ENCODE measurements at places on chromosomes 4 and X.

- DNase-seq = no peak
These were observed 906.9 kb upstream of the INTU start for GRCh38 chr4:126725906-126726305.

DNA sequence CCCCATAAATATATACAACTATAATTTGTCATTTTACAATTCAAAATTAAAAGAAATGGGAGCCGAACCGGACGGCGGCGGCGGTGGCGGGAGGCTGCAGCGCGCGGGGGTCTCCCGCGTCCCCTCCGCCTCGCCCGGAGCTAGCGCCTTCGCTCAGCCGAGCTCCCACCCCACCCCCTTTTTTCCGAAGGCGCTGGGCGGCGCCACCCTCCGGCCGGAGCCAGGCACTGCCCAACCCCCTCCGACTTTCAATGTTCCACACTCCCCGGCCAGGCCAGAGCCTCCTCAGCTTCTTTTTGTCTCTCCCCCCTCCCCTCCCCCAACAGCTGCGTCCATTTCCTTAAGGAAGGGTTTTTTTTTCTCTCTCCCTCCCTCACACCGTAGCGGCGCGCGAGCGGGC lies 214.1 kb upstream of the GEMIN8 start:
- no peak for DNase-seq

- DNase-seq = no peak
These were observed 41.9 kb downstream of the BMP15 start for GRCh38 chrX:50952406-50952805.

GRCh38 chrX:11437642-11438379 lies 144.6 kb downstream of the AMELX start:
- DNase-seq = no peak

GRCh38 chr4:78651250-78651860 lies 99.8 kb downstream of the ANXA3 start:
- DNase-seq = no peak

GRCh38 chrX:91137883-91138282 lies 296.8 kb upstream of the PABPC5 start:
- DNase-seq = no peak

DNA sequence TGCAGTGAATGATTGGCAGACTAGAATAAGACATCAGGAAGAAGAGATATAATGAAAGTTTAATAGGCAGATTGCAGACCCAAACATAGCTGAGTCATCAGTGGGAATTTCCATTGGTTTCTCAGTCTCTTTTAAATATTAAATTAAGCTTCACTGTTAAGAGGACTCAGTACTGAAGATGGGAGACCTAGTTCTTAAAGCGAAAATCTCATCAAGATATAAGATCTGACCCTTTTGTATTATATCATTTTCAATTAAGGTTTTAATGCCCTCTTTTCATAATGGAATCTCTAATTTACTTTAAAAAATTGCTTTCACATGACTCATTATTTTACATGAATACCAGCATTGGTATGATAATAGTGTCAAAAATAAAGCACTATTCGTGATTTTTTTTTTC lies 168.9 kb upstream of the ATOH1 start:
- no peak for DNase-seq

- DNase-seq = peak; percentile 42
These were observed 2267.9 kb upstream of the AGA start for GRCh38 chr4:179709961-179710624.

- DNase-seq = no peak
These were observed 2044.5 kb upstream of the AGA start for GRCh38 chr4:179486570-179487335.

- peak; percentile 61 for DNase-seq
These were observed 26.9 kb downstream of the UTP14A start for GRCh38 chrX:129932821-129933321.

- DNase-seq = no peak
These were observed 1160.2 kb upstream of the ADGRL3 start for GRCh38 chr4:60039908-60040307.

GRCh38 chrX:78375894-78376293 lies 48.5 kb upstream of the CYSLTR1 start:
- peak; percentile 4 for DNase-seq

DNA sequence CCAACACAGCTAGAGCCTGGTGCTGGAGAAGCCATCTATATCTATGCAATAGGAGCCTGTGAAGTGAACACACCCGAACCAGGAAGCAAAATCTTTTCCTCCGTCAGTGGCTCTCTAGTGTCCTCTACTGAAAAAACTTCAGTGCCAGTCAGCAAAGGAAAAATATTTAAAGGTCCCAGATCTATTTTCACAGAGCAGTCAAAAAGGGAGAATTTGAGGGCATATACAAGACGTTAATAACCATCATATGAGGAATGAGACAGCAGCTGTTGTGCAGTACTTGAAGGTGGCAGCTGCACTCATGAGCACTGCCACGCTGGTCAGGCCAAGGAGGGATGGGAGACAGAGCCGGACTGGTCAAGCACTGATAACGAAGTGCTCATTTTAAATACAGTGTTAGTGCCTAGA lies 14.4 kb downstream of the MCUB start:
- peak; percentile 59 for DNase-seq

DNA sequence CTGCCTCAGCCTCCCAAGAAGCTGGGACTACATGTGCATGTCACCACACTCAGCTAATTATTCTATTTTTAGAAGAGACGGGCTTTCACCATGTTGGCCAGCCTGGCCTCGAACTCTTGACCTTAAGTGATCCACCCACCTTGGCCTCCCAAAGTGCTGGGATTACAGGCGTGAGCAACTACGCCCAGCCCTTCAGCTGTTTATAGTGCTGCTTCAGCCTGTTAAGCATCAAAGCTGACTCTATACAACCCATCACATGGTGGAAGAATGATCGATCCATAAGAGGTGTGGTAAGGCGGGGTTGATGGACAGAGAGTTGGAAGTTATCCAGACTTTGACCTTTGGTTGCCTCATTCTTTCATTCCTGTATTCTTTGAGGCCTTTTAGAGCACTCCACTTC lies 56.2 kb upstream of the RAPGEF2 start:
- no peak for DNase-seq

DNA sequence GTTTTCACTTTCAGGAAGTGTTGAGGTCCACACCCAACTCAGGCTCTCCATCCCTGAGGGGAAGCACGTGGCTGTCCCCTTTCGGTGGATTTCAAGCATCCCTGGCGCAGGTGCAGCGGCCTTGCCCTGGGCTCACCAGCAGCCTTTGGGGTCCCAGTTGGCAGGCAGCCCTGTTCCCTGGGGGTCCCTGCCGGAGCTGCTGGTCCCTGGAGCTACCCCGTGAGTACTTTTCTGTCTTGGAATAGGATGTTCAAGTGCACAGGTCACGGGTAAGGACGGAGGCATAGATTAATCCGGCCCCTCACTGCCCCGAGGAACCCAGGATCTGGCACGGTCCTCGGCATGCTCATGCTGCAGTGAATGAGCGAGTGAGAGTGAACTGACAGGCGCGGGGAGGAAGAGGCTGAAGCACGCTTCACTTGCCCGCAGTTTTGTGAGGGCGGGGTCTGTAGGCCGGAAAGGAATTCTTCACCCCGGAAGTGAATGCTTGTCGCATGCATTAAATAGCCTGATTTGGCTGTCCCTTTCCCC lies 117.2 kb upstream of the FAT1 start:
- DNase-seq = no peak

DNA sequence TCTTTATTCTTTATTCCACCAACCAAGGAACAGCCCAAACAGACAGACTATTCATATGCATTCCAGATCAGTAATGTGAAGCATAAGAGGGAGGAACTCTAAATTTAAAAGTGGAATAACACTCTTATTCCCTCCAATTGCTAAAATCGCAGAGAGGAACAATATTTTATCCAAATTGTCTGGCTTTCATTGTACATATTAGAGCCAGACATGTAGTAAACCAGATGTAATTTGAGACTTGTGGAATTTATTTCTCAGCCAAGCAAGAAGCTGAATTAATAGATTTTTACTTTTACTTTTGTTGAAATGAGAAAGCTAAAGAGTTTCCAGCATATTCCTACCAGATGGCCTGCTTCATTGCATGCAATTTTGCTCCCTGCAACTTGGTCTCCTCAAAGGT lies 674.6 kb upstream of the SLIT2 start:
- DNase-seq = no peak

GRCh38 chrX:37641859-37642258 lies 43.7 kb upstream of the XK start:
- DNase-seq = no peak

- DNase-seq = no peak
These were observed 36.5 kb downstream of the TBC1D9 start for GRCh38 chr4:140719686-140720085.

DNA sequence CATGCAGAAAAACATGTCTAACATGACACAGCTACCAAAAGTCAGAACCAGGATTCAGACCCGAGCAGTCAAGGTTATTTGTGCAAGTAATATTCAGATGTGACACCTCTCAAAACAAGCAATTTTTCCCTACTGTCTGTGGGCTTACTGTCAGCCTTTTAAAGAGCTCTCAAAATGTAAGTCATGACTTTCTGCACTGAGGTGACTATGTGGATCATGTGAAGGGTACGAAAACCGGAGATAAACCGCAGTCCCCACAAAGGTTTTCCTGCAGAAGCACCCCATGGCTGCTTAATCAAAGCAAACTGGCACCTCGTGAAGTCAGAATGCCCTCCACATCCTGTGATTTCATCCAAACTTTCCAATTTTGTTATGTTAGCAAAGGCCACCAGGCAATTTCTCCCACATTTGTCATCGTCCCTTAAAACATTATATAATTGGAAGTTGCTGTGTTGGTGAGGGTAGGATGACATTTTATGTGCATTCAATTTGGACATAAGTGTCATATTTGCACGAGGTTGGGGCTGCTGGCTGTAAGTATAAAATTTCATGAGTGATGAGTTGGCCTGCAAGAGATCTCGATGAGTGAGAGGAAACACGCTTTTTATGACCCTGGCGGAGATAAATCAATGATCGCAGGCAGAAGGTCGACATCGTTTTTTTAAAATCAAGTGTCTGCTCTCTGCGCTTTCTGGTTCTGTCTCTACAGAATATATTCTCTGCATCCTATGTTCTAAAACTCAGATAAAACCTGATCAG lies 161.2 kb downstream of the STK32B start:
- no peak for DNase-seq

GRCh38 chrX:66020631-66021334 lies 19.1 kb downstream of the VSIG4 start:
- no peak for DNase-seq

DNA sequence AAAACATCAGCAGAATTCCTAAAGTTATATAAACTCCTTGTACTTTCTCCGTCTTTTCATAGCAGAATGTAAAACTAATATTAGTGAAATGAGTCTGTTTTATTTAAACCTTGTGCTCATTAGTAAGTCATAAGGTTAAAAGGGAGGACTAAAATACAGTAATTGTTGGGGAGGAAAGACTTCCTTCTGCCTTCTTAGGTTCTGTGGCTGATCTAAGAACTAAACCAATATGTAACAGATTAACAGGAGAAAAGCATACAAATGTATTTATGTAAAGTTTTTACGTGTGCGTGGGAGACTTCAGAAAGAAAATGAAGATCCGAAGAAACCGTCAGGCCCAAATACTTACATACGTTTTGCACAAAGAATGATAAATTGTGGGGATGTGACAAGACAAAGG lies 286.6 kb upstream of the MAD2L1 start:
- DNase-seq = no peak

GRCh38 chr4:184284336-184284690 lies 66.6 kb upstream of the ENPP6 start:
- DNase-seq = no peak

GRCh38 chr4:5036239-5036638 lies 15.0 kb upstream of the STK32B start:
- no peak for DNase-seq

DNA sequence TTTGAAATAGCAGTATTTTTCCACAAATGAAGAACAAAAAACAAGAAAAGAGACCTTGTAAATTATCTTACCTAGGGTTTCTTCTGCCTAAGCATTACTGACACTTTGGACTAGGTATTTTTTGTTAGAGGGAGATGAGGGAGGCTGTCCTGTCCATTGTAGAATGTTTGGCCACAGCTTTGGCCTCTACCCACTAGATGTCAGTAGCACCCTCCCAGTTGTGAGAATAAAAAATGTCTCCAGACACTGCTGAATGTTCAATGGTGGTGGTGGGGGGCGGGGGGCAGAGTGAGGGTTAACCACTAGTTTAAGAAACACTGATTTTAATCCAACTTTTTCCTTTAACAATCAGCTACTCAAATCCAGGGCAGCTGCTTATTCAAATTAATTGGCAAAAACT lies 25.8 kb downstream of the OTUD4 start:
- DNase-seq = peak; percentile 27

DNA sequence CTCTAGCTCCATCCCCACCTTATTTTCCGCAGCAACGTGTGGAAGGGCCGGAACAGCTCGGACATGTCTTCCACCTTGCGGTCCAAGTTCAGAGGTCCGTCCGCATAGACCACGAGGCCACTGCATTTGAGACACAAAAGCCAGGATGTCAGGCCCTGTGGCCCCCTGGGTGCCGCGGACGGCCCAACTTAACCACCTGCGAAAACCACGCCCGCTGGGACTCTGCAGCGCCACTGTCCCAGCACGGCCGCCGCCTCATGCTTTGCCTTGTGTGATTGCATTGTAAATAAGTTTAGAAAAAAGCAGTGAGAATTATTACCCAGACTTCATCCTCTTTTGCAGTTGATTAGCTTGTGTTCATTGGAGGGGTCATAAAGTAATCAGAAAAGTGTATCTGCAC lies 58.2 kb upstream of the MXD4 start:
- no peak for DNase-seq

GRCh38 chr4:163048447-163048846 lies 118.2 kb downstream of the NAF1 start:
- peak; percentile 73 for DNase-seq

- no peak for DNase-seq
These were observed 49.8 kb upstream of the HSD17B10 start for GRCh38 chrX:53483838-53484405.

DNA sequence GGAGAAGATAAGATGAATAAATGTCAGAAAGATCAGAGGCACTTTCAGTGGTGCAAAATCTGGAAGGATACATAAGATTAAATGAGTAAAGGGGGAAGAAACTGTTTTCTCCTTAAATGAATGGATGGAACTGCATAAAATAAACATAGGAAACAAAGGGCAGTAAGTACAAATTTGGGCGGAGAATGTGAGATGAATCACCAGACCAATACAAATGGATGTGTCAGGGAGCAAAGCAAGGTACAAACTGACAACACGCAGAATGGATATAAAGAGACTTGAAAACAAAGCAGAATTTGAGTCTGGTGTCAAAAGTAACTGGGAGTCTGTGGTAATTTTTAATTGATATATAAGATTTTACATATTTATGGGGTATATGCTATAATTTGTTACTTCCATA lies 175.3 kb upstream of the PCDH18 start:
- DNase-seq = peak; percentile 9

DNA sequence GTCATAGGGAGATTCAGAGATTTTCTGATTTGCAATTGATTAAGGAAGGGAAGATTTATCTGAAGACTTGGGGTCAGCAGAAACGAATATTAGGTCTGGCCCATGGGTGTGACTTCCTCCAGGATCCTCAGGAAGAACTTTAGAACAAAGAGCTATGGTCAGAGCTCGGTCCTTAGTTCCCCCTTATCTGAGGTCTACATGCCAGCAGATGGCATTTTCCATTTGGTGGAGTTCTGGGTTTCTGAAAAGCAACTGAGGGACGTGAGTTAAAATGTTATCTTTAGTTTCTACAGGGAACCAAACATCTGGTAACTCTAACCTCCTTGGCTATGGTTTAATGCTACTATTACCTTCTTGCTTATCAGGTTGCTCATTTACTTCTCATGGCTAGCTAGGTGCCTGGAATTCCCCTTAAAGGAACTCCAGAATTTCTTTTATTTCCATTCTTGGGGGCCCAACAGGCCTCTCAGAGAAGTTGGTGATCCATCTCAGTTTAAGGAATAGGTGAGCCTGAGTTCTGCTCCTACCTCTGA lies 40.7 kb downstream of the KLF3 start:
- no peak for DNase-seq
